ENCODE measurements at places on chromosomes 7 and 10. TPM values are rescaled to one million over a fixed set of nuclear protein-coding genes. Genes with fewer than 3 reads are reported as not detected.

DNA sequence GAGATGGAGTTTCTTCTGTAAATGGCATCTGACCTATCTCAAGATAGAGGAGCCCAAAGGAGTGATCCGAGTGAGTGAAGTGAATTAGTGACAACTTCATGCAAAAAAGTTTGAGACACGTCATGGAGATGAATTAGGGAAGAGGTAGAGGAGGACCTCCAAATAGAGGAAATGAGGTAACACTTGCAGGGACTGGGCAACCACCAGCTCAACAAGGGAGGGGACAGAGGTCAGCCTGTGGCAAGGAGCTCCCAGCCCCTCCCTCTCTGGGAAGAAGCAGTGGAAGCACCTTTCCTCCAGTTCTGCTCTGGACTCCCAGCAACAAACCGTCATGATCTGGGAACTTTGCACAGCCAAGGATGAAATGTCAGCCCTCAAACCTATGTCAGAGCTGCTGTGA, 83.5 kb upstream of the IKZF1 start:
- DNase-seq: no peak

- DNase-seq: peak; percentile 46
Observed at GRCh38 chr10:5434017-5434753, 21.8 kb downstream of the NET1 start.

- DNase-seq: no peak
Observed at GRCh38 chr10:52768001-52768532, 4.5 kb downstream of the MBL2 start.

DNA sequence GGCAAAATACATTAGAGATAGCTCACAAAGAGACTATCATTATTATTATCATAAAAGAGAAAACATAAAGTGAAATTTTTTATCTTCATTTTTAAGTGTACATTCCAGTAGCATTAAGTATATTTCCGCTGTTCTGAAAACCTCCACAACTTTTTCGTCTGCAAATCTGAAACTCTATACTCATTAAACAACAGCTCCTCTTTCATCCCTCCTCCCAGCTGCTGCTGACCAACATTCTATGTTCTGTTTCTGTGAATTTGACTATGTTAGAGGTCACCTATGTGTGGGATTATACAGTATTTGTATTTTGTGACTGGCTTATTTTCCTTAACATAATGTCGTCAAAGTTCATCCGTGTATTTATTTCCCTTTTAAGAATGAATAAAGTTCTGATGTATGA, 429.3 kb upstream of the TPK1 start:
- no peak for DNase-seq

DNA sequence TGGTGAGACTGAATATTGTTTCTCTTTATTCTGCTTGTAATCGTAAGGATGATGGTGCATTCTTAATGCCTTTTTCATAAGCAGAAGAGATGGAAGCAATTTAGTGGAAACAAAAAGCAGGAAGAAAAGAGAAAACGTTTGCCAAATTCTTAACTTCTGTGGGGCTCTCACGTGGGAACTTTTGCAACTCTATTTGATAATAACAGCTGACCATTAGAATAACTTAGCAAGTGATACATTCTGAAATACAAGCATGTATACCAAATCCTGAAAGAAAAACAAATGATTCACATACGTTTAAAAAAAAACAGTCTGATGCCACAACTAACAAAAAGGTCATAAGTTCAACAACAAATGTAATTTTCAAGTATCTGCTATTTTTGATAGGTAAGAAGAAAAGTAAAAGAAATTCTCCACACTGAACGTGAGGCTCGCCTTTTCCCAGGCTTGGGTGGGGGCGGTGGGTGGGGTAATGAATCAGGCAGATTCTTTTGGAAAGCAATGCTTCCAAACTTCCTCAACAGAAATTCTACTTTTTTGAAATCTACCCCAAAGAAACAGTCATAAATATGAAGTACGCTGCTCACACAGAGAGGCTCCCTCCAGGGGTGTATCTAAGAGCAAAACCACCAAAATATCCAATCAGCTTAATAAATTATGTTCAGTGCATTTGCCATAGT, 446.2 kb upstream of the MGMT start:
- DNase-seq: no peak

DNA sequence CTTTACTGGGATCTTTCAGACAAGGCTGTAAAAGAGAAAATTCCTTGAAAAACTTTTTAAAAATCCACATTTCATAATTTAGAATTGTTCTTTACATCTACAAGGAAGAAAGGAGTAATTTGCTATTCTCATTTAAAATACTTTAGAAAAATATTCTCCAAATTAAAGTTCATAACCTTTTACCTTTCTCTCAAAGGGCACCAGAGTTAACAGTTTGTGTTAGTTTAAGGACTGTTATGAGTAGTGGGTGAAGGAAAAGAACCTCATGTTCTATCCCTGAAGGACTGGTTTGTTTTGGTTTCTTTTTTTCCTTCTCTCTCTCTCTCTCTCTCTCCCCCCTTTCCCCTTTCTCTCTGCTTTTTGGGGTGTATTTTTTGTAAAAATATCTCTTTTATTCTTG, 4.1 kb downstream of the AGMO start:
- no peak for DNase-seq

DNA sequence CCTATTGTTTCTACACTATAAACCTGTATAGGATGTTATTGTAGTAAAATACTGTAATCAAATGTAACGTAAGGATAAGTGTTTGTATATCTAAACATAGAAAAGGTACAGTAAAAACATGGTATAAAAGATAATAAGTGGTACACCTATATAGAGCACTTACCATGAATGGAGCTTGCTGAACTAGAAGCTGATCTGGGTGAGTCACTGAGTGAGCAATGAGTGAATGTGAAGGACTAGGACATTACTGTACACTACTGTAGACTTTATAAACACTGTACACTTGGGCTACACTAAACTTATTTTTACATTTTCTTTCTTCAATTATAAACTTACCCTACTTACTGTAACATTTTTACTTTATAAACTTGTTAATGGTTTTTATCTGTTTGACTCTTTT, 732.9 kb upstream of the LRRN3 start:
- DNase-seq: no peak

GRCh38 chr10:120457431-120458172, 575 bp downstream of the PLPP4 start:
- DNase-seq: no peak

VGF gene
- total RNA-seq: not detected

CDC14C gene
- not detected for total RNA-seq

Data from CD4-positive, alpha-beta memory T cell (primary cell).